Left forelimb (tissue), 1 donor: ENCODE measurements at places on chromosomes 5 and 9.

- no peak for DNase-seq
These were observed 35.2 kb downstream of the PIK3R1 start for GRCh38 chr5:68250661-68251298.

DNA sequence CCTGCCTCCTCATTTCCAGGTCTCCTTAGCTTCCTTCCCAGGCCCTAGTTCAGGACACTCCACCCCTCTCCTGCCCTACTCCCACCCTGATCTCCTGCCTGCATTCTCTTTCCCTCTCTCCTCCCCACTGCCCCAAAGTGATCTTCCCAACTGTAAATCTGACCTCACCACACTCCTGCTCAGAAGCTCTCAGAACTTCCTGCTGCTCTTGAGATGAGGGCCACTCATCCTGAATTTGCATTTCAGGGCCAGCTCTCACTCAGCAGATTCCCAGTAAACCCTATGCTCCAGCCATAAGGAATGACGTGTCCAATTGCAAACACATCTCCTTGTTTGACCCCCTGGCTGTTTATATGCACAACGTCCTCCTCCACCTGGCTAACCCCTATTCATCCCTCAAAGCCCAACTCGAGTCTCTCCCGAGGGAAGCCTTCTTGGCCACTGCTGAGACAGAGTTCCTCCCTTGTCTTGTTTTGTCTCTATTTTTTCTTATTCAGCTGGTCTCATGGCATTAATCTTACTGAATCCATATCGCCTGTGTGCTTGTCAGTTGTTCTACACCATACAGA, 95.0 kb downstream of the NSG2 start:
- DNase-seq = no peak

DNA sequence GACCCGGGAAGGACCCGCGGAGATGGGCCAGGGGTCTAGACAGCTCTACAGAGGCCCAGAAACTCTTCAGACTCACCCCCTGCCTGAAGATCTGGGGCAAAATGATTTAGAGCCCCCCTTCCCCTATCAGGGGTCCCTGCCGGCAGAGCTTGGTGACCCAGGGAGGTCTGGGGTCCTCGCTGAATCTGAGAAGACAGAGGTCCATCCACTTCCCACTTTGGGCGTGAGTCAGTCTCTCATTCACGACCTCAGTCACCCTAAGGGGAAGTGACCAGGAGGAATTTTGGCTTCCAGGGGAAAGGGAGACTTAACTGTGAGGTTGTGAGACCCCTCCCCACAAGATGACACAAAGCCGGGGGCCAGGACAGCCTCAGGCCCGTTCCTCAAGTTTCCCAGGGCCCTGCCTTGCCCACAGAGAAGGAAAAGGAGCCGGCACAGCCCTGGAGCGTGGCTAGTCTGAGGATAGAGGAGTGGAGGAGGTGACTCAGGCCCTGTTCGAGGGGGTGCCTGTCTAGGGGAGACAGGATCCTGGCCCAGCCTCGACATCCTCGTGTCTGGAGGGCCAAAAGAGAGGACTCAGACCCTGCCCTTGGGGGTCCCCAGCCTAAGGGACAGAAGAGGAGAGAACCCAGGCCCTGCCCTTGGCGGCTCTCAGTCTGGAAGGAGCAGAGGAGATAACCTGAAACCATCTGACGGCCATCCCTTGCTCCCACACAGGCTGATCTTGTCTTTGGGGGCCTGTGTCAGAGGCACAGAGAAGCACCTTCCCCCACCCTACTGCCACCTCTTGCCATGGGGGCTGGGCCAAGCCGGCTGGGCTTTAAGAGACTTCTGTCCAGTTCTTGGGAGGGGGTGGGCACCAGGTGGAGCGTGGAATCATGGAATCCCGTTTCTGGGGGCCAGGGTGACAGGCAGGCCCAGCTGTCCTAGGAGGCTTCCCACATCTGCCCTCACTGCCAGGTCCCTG, 889 bp downstream of the PDLIM4 start:
- no peak for DNase-seq

DNA sequence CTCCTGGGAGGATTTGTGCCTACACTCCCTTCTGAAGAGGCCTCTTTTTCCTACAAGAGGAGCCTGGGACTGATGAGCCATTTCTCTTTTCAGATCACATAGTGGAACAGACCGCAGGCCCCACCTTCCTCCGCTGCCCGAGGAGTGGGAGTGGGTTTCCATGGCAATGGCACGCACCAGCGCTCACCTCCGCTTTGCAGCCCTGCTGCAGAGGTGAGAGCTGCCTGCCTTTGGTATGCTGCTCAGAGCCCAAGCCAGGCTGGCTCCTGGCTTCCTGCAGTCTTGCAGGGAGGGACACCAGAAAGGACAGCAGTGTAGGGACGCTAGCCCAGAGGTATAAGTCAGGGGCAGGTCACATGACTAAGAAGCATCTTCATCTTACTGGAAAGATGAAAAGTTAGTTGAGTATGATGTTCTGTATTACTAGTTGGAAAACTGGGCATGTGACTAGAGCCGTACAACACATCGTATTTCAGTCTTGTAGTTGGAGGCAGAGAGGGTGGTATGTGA, 12.4 kb downstream of the PTTG1 start:
- no peak for DNase-seq

DNA sequence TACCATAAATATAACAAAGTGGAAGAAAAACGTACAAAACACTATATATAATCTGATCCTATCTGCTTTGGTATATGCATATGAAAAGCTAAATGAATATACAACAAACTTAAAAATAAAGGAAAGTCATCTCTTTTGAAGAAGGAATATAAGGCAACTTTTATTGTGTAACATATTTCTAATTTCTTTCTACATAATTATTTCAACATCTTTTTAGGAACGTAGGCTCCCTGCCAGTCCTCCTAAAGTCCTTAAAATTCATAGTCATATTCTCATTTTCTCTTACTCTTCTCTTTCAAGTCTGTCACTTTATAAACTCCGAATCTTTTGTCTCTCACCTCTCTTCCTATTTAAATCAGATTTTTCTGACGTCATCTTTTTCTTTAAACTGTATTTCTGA, 9.6 kb downstream of the DEPDC1B start:
- no peak for DNase-seq

DNA sequence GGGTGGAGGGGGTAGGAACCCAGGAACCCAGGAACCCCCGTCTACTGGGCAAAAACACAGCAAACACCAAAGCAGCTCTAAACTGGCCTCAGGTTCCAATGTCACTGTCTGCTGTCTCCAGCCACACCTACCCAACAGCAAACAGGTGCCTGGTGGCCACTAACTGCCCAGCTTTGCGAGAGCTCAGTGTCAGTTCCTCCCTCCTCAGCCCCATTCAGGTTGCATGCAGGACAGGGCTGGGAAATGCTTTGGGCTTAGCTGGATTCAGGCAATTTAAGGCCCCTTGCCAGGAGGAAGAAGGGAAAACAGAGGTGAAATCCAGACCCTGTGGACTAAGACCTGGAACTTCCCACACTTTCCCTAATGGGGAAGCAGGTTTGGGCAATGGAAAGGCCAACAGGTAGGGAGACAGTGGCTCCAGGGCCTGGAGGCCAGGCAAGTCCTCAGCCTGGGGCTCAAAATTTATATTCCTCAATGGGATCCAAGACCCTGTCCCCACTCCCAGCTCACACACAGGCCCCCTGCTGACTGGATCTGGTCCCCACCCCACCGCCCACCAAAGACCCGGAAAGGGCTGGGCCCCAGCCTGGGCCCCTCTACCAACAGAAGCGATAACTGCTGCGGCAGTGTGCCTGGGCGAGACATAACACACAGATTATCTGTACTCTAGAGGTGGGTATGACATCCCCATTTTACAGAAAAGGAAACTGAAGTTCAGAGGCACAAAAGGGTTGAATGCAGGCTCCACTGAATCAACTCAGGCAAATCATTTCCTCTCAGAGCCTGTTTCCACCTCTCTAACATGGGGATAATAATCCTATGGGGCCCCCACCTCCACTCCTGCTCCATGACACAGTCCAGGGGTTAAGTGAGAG, 3.5 kb downstream of the EEIG1 start:
- DNase-seq = no peak

DNA sequence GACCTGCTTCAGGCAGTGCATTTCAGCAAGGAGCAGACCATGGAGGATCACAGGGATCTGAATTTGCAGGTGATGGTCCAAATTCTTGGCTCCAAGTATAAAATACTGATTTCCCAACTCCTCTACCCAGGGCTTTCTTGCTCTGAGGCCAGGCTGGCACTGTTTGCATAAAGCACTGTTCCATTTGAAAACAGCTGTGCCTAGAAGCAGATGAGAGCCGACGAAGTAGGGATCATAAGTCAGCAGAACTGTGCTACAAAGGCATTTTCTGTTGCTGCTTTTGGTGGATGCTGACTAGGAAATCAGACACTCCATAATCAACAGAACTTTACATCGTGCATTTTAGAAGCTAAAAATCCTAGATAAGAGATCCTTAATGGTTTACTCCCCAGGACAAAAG, 126.4 kb downstream of the MAT2B start:
- no peak for DNase-seq

GRCh38 chr9:30799527-30800101, 1584.8 kb upstream of the ACO1 start:
- DNase-seq = no peak

DNA sequence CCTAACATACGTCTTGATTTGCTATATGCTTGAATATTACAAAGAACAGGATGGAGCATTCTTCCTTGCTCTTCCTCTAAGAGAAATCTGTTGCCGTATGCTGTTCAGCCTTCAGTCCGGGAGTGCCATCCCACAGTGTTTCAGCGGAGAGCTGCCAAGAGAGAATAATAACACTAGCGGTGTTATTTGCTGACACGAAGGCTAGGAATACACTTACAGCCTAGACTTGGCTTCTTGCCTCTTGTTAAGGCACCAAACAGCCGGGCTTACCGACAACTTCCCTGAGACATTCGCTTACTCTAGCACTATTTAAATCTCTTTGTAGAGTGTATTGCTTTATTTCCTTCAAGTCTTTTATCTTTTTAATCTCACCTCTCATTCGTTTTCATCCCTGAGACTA, 31.4 kb downstream of the KCTD16 start:
- no peak for DNase-seq

- no peak for DNase-seq
These were observed 28.6 kb downstream of the IDNK start for GRCh38 chr9:83651558-83651957.

- DNase-seq = no peak
These were observed 1000.0 kb downstream of the PTPRD start for GRCh38 chr9:9612755-9613154.

DNA sequence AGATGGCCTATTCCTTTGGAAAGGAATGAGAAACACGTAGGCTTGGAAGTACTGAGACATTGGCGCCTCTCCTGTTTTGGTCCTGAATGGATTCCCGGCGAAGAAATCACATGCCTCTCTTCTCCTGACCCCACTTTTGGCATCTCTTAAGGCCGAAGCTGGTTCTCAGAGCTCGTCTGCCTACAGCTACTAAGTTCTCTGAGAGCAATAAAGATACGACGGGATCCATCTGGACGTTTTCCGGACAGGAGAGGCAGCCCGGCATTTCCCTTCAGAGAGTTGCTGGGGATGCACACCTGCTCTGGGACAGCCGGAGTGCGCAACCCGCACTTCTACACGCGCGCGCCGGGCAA, 336.8 kb upstream of the PUM3 start:
- no peak for DNase-seq
